ENCODE measurements at places on chromosomes 12 and 14.

GRCh38 chr14:104680056-104680805, 9.2 kb upstream of the INF2 start:
- no peak for DNase-seq

GRCh38 chr14:68886109-68886434, 93.0 kb downstream of the ACTN1 start:
- DNase-seq, result no peak

DNA sequence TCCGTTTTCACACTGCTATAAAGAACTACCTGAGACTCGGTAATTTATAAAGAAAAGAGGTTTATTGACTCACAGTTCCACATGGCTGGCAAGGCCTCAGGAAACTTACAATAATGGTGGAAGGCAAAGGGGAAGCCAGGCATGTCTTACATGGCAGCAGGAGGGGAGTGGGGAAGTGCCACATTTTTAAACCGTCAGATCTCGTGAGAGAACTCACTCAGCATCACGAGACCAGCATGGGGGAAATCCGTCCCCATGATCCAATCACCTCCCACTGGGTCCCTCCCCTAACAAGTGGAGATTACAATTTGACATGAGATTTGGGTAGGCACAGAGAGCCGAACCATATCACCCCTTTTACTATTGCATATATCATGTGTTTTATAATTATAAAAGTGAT, 2.0 kb upstream of the PIGH start:
- DNase-seq, result no peak

DNA sequence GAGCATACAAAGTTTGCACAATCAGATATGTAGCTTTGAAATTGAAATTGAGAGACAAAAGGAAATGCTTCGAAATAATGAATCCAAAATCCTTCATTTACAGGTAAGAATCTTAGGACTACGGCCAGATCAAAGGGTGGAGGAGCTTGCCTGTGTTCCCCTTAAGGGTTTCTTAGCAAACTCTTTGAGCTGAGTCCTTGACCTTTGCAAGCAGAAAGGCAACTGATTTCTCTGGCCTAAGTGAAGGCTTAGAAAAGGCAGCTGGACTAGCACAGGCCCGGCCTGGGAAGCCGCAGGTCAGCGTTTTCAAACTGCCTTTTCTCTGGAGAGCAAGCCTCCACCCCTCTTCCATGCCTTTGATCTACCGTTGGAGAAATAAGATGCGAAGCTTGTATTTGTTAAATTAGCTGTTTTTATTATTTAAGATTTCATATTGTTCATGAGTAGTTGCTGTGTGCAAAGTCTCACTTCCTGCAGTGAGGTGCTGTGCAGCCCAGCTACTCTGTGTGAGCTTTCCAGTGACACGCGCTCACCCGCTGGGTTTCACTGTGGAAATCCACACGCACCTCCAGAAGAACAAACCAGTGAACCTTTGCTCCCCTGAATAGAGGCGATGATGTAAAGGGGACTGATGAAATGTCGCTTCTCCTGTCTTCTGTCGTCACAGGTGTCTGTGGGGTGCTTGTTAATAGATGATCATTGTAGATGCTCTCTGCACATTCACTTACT, 25.0 kb upstream of the AMN start:
- no peak for DNase-seq

- no peak for DNase-seq
These were observed 8.7 kb upstream of the PLEKHA5 start for GRCh38 chr12:19120795-19121194.

- DNase-seq, result no peak
These were observed 1198.5 kb downstream of the FSCB start for GRCh38 chr14:43308421-43309110.

DNA sequence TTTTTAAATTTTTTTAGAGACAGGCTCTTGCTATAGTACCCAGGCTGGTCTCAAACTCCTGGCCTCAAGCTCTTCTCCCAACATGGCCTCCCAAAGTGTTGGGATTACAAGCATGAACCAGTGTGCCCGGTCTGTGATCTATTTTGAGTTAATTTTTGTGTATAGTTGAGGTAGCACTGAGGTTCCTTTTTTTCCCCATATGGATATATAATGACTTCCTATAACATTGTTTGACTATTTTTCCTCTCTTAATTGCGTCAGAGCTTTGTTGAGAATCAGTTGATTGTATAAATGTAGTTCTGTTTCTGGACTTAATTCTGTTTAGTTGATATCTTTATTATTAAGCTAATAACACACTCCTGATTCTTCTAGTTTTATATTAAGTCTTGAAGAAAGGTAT, 8.6 kb upstream of the M6PR start:
- DNase-seq, result no peak

All from NCI-H1092 (cell line).